Stimulated activated CD4-positive, alpha-beta T cell treated with anti-CD3 and anti-CD28 coated beads, Interleukin-1b, Interleukin-23, amount 100 ng/mL, for 1 hour (primary cell): ENCODE measurements at places on chromosomes 7 and 10.

DNA sequence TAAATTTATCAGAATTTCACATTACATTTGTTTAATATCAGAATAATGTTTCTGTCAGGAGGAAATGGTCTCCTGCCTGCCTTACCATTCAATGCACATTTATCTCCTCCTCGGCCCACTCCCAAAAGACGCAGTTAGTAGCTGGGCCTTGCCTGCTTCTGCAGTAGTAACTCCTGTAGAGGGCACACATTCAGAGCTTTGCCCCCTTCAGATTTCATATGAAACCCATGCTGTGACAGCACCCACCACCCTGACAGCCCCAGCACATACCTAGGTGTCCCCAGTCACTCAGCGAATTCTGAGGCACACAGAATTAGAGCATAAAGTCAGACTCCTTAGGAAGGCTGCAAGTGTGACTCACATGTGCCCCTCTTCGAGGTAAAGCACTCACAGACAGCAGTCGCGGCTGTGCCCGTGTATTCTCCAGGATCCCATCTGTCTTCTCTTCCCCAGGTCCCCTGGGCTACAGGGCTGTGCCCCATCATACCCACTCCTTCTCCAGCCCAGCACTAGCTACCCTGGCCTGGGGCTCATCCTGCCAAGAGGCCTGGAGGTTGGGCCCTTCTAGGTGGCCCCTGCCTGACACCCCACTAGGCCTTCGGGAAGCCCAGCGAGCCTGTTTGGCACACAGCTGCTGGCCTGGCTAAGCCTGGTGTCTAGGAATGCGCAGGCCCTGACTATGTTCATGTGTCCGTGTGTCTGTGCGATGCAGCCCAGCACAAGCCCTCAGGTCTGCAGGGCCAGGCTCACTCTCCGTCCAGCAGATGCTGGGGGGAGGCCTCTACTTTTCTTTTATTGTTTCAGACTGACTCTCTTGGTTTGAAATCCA, 4.7 kb upstream of the DEPP1 start:
- DNase-seq = no peak

DNA sequence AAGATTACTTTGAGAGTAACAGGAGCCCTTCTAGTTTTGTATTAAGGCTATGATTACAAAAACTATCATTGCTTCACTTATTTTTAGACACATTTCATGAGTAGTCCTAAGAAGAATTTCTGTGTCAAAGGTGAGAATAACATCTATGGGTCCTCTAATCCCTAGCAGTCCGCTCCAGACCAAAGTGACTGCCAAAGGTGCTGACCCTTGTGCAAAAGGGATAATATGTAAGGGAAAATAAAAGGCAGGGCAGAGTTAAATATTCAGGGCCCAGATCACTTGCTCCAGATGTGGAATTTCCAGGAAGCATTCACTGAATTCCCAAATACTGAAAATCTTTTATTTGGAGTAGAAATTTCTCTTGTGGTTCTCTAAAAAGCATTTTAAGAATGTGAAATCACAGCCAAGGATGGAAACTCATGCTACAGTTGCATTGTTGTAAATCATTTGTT, 29.3 kb downstream of the RHOBTB1 start:
- DNase-seq = no peak

- no peak for DNase-seq
Observed at GRCh38 chr7:151117565-151117964, 31.3 kb downstream of the AGAP3 start.

- no peak for DNase-seq
Observed at GRCh38 chr7:105352018-105352612, 36.6 kb downstream of the SRPK2 start.

GRCh38 chr10:48412081-48412480, 105.6 kb downstream of the MAPK8 start:
- DNase-seq = no peak

DNA sequence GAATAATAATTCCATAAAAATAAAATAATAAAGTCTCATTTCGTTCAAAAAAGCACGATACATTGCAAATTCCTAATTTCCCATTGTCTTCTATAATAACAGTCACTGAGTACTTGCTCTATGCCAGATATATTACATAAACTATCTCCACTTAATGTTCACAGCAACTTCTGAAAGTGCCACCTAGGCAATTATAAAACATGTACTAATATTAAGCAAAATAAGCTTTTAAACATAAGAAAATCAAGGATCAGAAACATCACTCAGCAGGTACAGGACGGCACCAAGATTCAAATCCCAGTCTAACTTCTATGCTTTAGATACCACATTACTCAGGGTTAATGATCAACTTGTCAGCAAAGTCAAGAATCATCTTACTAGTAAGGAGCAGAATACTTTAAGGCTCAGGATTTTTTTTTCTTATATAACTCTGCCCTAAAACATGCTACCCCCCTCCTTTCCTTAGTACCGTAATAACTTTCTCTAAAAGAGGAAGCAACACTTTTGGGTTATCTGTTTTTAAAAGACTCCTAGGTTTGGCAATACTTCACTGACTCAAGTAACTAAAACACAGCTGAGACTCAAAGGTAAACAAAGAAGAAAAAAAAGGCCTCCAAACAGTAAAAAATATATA, 51.3 kb downstream of the USP6NL start:
- no peak for DNase-seq

DNA sequence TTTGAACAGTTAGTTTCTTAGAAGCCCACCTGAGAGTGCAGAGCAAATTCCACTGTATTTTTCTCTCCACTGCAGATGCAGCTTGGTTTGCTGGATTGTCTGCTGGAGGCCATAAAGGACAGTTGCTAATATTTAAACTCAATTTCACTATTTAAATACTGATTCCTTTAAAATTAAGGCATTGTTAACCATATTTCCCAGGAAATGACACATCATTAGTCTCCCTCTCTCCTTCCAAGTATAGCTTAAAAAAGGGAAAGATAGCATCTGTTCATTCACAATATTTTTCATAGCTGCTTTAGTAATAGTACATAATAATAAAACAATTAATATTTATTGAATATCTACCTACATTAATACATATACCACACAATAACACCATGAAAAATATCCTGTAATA, 252.9 kb downstream of the HGF start:
- no peak for DNase-seq

GRCh38 chr10:75905490-75905889, 474.1 kb downstream of the LRMDA start:
- DNase-seq = no peak

GRCh38 chr10:126321440-126321839, 66.8 kb downstream of the ADAM12 start:
- no peak for DNase-seq

GRCh38 chr7:137020351-137020750, 151.9 kb downstream of the CHRM2 start:
- DNase-seq = no peak

DNA sequence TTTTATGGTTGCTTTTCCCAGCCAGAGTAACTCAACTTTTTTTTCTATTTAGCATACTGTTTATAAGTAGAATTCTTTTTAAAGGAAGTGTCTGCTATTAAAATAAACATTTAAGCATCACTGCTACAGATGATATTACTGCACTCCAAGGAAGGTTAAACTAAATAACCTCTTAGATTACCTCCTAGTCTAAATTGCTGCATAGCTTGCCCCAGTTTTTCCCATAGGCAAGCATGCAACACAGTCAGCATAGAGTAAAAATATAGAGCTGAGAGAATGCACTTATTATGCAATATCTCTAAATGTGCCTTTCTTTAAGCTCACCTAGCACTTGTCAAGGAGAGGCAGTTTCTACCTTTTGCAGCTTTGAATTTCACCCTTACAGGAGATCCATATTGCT, 1392.4 kb upstream of the CELF2 start:
- DNase-seq = no peak

DNA sequence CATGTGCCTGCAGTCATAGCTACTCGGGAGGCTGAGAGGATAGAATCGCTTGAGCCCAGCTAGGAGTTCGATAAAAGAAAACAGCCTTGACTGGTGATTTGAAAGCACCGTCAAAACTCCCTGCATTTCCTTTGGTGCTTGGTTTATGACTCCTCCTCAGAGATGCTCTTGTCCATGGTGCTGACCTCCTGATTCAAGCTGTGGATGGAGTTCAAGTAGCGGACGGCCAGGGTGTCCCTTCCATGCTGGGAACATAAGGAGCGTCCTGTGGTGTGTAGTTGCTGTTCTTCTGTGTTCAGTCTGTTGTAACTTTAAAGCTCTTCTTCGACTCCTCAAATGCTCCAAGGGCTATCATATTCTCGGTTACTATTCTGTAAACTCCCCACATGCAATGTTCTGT, 382.5 kb upstream of the KIAA1217 start:
- DNase-seq = no peak

- no peak for DNase-seq
Observed at GRCh38 chr7:122305475-122306319, 1.1 kb upstream of the FEZF1 start.

DNA sequence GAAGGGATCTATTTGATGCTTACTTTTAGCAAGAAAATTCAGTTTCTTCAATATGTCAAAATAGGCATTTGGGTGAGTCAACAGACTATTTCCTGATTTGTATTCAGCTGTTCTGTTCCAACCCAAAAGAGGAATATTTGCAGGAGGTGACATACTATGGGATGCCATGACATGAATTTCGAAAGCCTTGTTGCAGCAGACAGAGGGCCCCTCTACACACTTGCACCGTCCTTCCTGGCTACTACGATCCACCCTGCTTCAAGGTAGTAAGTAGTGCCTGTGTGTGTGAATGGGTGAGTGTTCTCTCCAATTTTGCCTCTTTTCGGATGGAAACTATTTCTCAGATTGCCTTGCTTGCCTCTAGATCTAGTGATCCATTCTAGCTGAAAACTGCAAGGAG, 413.0 kb upstream of the ADARB2 start:
- DNase-seq = no peak

GRCh38 chr10:79034271-79034876, 34.4 kb upstream of the ZMIZ1 start:
- no peak for DNase-seq

- no peak for DNase-seq
Observed at GRCh38 chr10:86182150-86182549, 184.4 kb downstream of the GRID1 start.

GRCh38 chr10:111098679-111099437, 22.0 kb downstream of the ADRA2A start:
- no peak for DNase-seq

DNA sequence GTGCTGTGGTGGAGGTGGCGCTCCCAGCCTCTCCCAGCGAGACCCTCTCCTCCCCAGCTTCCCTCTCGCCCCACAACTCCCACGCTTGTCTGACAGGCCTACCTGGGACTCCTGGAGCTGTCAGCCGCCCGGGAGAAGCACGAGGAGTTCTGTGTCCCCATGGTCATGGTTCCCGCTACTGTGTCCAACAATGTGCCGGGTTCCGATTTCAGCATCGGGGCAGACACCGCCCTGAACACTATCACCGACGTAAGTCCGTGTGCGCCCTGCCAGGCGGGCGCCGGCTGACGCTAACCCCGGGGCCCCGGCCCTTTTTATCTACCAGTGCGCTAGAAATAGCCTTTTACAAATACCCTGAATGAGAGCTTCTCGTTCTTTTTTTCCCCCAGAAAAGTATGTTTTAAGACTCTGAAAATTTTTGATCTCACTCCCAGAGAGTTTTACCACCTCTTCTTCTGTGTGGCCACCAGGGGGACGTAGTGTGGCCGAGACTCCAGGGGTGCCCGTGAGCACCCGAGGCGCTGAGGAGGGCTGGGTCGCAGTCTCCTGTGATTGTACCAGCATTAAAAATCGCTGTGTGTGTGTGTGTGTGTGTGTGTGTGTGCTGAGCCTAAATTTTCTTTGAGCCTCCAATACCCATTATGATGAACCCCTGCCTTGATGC, 52.6 kb downstream of the PFKP start:
- no peak for DNase-seq

- DNase-seq = no peak
Observed at GRCh38 chr7:4201566-4201965, 480.5 kb upstream of the FOXK1 start.

DNA sequence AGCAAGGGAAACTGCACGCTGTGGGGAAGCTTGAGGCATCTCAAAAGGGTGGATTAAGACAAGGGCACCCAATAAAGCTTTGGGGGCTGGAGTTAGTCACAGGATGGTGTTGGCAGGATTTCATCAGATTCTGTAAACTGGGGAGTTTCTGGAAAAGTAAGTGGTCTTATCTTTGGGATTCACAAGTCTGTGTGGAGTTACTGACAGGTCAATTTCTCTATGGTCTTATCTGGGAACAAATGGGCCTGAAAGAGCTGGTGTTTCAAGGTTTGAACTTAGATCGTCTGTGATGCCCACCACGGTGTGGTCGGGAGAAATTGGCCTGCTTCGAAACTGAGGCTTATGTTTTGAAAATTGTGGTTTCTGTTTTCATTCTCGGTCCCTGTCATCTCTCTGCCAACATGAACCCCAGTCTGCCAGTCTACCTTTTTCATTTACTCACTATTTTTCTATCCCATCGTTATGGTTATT, 23.8 kb upstream of the AOAH start:
- DNase-seq = no peak

- no peak for DNase-seq
Observed at GRCh38 chr10:94626476-94626875, 57.1 kb upstream of the CYP2C18 start.

DNA sequence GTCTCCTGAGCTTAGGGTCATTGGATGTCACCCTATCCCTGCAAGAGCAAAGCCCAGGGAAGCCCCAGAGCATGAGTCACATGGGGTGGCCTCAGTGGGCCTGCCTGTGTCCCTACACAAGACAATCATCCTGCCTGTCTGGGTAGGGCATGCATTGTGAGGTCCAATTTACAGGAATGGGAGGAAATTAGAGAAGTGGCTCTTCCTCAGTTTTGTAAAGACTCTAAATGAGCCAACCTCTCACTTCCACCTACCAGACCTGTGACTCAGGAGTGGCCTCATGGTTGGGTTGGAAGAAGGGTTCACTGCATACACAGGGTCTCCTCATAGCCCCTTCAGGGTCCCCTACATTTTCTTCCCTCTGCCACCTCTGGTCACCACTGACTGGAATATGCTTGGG, 43.6 kb upstream of the SMNDC1 start:
- DNase-seq = no peak

- DNase-seq = no peak
Observed at GRCh38 chr10:120735773-120736371, 115.3 kb upstream of the WDR11 start.

DNA sequence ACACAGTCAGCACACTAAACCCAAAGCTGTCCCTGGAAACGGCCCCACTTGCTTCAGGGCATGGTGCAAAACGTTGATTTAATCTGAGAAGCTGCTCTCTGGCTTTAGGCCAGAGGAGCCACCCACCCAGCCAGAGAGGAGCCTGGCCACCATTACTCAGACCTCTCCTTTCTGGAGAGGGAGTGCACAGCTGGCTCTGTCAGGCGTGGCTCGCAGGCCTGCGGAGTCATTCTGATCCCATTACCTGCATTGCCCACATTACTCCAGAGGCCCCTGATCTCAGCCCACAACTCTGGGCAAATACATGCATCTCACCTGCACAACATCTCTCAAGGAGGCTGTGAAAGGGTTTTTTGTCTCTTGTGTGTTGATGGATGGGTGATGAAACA, 370.0 kb upstream of the IGFBP3 start:
- DNase-seq = no peak

- DNase-seq = no peak
Observed at GRCh38 chr7:55065079-55065478, 46.3 kb downstream of the EGFR start.
